ENCODE measurements at places on chromosomes 4 and X.

DNA sequence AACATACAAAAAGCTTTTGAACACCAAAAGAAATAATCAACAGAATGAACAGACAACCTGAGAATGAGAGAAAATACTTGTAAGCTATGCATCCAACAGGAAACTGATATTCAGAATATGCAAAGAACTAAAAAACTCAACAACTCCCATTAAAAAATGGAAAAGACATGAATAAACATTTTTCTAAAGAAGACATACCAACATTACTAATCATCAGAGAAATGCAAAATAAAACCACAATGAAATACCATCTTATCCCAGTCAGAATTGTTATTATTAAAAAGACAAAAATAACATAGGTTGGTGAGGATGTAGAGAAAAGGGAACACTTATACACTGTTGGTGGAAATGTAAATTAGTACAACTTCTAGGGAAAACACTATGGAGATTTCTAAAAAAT, 1161.9 kb downstream of the PCDH19 start:
- no peak for DNase-seq

DNA sequence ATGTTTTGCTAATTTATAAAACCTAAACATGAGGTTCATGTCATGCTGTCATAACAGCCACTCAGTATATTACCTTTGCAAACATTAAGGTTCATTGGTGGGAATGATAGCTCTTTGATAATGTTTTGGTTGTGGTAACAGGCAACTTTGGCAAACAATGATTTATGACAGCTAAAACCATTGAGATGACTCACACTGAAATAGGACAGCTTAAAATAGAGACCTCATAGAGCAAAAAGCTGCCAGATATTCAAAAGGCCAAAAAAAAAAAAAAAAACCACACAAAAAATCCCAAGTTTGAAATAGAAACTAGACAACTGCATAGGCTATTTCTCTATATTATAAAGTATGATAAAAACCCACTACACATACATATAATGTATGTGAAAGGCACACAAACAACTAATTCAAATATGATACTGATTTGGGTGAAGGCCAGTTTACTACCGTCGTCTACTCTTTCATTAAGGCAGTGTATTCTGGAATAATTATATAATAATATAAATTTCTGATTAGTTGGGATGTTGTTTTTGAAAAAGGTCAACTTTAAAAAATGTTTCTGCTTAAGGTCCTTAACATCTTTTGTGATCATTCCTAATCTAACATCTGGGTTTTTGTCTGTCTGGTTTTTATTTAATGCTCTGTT, 646.0 kb upstream of the PITX2 start:
- DNase-seq = no peak

GRCh38 chrX:12494400-12495138, 296.6 kb upstream of the PRPS2 start:
- no peak for DNase-seq

GRCh38 chrX:16711219-16711811, 1.2 kb downstream of the CTPS2 start:
- DNase-seq = no peak

DNA sequence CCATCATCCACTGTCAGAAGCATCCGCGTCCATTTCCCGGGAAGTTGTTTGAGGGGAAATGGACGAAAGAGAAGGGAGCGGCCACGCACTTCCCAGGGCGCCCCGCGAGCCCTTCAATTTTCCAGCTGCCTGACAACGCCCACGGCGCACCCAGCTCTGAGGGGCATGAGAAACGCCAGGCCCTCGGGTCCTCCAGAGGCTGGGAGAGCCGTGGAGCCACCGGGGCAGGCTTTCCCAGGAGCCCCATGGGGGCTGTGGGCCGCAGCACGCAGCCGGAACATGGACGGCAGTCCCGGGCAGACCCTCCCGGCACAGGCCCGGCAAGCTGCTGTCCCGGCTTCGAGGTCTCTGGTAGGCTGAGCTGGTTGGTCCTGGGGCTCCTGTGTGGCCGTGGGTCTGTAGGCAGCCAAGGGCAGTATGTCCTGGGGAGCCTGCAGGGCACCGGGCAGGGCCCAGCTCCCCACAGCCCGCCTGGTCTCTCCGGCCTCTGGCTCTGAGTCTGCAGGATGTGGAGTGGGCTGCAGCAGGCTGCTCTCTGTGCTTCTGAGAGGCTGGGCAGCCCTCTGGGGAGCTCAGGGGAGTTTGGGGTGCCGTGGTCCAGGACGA, 115.2 kb downstream of the FAM53A start:
- DNase-seq = no peak

GRCh38 chr4:141711211-141711610, 74.8 kb downstream of the IL15 start:
- peak; percentile 17 for DNase-seq

- no peak for DNase-seq
These were observed 20.8 kb downstream of the HMX1 start for GRCh38 chr4:8850830-8851188.

- DNase-seq = no peak
These were observed 792 bp downstream of the PPP1R3F start for GRCh38 chrX:49270249-49270921.

GRCh38 chr4:98430708-98431403, 169.7 kb downstream of the RAP1GDS1 start:
- peak; percentile 77 for DNase-seq

DNA sequence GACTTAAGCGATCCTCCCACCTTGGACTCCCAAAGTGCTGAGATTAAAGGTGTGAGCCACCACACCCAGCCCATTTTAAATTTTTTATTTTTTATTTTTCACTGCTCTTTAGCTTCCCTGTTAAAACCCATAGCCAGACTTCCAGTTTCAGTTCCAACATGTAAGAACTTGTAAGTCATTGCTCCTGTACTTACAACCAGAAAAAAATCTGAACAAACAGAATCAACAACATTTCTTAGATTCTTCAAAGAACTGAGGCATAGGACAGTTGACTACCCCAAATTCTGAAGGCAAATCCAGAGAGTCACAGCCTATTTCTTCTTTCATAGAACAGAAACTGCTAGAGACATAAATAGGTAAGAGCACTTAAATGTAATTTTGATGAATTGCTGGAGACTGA, 8.1 kb downstream of the GPRASP3 start:
- no peak for DNase-seq

DNA sequence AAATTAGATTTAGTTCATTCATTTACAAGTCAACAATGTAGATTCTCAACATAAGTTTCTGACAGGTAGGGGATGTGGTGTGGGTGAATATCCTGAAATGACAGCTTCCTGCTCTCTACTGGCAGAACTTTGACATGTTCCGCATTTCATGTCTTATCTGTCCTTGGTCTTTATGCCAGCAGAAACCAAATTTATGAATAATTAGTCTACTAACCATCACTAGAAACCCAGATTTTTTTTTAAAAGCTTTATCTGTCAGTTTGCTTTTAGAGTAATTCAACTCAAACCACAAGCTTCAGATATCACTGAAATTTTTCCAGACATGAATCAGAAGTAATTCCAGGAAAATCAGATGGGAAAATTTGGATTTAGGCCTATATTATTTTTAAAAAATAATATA, 17.9 kb downstream of the COQ2 start:
- DNase-seq = no peak

- DNase-seq = no peak
These were observed 18.7 kb downstream of the RNF4 start for GRCh38 chr4:2487632-2488031.

GRCh38 chrX:98357146-98357545, 1473.4 kb downstream of the RPA4 start:
- no peak for DNase-seq

GRCh38 chr4:2332201-2332975, 70.5 kb upstream of the MXD4 start:
- no peak for DNase-seq

- no peak for DNase-seq
These were observed 592.0 kb downstream of the IQCM start for GRCh38 chr4:149223659-149224058.

DNA sequence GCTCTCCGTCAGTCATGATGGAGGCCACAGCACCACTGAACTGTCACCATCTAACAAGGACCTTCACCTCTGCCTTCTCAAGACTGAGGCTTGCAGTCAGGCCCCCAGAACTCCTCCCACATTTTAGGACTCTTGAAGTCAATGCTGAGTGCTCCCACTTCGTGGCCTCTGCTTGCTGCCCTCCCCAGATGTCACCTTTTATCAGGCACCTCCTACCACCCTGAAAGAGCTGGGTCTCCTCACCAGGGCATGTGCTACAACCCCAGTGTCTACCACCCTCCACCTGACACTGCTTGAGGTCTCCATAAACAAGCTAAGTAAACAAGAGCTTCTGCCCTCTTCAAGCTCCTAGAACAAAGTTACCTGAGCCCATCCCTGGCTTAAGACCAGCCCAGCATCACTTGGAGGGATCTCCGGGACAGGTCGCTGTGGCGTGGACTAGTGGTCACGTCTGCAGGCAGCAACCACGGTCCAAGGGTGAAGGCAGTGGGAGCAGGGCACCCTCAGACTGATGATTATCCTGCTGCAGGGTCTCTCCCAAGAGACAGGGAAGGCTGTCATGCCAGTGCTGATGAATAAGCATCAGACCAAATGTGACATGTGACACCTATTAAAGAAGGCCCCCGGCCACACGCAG, 7.7 kb upstream of the FAM53A start:
- no peak for DNase-seq

GRCh38 chr4:174496631-174497432, 25.5 kb downstream of the HPGD start:
- no peak for DNase-seq

DNA sequence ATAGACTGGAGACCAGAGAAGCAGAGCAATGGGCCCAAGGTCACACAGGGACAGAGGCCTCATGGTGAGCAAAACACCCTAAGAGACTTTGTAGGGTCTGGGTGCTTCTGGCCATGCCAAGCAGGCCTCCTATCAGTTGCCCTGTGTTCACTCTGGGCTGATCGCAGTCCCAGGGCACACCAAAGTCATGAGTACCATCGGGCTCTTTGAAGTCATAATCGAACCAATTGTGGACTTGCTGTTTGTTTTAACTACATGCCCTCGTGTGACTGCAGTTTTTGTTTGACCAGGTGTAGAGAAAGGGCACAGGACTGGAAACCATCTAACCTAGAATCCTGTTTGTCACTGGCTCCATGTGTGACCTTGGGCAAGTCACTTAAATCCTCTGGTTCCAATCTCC, 172.5 kb upstream of the CPEB2 start:
- no peak for DNase-seq

GRCh38 chrX:19373351-19373891, 29.7 kb downstream of the PDHA1 start:
- DNase-seq = no peak

GRCh38 chr4:184442314-184442635, 32.1 kb downstream of the IRF2 start:
- no peak for DNase-seq

DNA sequence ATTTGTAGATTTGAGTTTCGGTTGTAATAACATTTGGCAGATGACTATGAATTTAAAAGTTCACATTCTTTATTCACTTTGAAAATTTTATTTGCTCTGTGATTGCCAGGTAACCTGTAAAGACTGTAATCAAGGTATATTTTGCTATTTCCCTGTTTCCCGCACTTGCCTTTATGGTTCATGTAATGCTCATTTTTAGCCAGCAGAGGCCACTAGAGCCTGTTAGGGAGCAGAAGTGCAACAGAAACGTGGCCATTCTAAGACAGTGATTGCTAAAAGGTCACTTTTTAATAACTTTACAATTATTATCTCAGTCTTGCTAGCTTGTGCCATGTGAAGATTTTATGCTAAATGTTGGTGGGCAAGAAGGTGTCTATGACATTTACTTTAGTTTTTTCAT, 12.4 kb downstream of the YIPF6 start:
- peak; percentile 41 for DNase-seq

DNA sequence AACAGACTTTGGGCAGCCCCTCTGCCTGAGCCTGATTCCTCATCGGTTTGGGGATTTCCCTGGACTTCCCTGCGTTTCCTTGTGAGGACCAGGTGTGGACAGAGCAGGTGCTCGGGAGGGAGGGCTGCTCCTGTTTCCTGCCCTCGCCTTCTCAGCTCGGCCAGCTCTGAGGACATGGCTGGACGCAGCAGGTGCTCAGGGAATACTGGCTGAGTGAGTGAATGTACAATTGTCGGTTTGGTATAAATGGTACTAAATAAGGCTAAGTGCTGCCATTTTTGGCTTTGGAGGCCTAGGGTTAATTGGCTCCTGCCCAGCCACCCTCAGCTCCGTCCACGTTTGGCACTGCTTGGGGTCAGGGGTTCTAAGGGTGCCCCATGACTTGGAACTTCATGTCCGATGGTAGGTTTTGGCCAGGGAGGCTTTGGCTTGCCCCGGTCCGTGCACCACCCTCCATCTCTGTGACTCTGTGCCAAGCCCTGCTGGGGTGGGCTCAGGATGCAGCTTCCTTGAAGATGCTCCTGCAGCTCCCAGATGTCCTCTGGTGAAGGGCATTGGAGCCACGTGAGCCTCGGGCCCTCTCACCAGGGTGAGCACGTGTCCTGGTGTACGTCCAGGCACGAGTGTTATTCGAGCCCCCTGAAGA, 45.0 kb upstream of the NKX1-1 start:
- no peak for DNase-seq

GRCh38 chrX:29775890-29776289, 439.5 kb upstream of the MAGEB2 start:
- no peak for DNase-seq

DNA sequence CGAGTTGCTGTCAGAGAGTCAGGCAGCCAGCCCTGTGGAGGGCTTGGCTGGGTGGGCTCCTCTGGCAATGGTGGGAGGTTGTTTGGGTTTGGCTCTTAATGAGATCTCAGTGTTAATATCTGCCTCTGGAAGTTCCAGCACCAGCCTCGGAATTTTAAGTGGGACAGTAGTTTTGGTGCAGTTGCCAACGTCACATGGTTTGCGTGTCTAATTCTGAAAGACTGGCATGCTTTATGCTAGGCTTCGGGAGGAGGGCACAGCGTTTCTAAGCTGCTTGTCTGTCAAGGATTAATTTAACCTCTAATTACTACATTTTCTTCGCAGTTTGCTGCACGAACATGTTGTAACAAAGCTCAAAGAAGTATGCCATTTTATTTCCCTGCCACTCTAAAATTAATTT, 9.2 kb downstream of the MAMLD1 start:
- no peak for DNase-seq

DNA sequence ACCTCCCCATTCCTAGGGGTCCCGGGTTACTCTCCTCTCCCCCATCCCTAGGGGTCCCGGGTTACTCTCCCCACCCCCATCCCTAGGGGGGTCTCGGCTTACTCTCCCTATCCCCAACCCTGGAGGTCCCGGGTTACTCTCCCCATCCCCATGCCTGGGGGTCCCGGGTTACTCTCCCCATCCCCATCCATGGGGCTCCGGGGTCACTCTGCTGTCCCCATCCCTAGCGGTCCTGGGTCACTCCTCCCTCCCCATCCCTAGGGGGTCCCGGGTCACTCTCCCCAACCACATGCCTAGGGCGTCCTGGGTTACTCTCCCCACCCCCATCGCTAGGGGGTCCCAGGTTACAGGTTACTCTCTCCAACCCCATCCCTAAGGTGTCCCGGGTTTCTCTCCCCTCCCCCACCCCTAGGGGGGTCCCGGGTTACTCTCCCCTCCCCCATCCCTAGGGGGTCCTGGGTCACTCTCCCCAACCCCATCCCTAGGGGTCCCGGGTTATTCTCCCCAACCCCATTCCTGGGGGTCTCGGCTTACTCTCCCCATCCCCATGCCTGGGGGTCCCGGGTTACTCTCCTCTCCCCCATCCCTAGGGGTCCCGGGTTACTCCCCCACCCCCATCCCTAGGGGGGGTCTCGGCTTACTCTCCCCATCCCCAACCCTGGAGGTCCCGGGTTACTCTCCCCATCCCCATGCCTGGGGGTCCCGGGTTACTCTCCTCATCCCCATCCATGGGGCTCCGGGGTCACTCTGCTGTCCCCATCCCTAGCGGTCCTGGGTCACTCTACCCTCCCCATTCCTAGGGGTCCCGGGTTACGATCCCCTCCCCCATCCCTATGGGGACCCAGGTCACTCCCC, 821 bp downstream of the ASMTL start:
- no peak for DNase-seq

GRCh38 chrX:74949717-74950116, 24.5 kb upstream of the NEXMIF start:
- DNase-seq = no peak
